Dorsolateral prefrontal cortex (tissue), 122 donors: ENCODE measurements at places on chromosomes 3 and 15.

DNA sequence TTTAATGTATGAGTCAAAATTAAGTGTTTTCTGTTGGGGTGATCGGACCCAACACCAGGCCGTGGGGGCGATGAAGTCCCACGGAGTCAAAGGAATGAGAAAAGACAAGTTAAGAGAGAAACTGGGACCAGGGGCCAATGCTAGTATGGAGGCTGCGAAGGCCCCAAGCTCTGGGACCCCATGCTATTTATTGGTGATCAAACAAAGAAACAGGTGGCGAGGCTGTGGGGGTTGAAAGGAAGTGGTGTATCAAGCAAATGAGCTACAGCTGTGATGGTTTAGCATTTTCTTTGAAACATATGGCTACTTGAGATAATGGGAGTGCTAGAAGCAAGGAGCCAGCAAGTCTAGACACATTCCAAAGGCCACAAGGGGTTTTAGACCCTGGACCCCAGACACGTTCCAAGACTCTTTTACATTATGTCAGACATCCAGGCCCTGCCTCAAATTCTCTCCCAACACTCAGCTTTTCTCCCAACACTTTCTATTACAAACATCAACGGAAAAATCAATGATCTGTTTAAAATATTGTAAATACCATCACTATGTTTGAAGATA is 56.0 kb upstream of the SNRPN start:
- DNase-seq = no peak

DNA sequence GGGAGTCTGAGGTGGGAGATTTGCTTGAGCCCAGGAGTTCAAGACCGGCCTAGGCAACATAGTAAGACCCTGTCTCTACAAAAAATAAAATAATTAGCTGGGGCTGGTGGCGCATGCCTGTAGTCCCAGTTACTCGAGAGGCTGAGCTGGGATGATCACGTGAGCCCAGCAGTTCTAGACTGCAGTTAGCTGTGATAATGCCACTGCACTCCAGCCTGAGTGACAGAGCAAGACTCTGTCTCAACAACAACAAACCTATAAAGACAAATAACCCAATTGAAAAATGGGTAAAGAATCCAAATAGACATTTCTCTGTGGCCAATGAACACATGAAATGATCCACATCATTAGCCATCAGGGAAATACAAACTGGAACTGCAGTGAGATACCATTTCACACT is 1.1 kb upstream of the RPL32 start:
- no peak for DNase-seq

- DNase-seq = no peak
Measured at GRCh38 chr3:128703561-128703960, 22.4 kb upstream of the RAB7A start.

GRCh38 chr3:108565506-108565905 is 23.7 kb downstream of the CIP2A start:
- DNase-seq = no peak

GRCh38 chr3:150733373-150733935 is 29.5 kb downstream of the SIAH2 start:
- DNase-seq = no peak

- no peak for DNase-seq
Measured at GRCh38 chr3:42905740-42906069, 237 bp upstream of the ZNF662 start.

GRCh38 chr3:180804916-180805315 is 107.6 kb upstream of the FXR1 start:
- no peak for DNase-seq

DNA sequence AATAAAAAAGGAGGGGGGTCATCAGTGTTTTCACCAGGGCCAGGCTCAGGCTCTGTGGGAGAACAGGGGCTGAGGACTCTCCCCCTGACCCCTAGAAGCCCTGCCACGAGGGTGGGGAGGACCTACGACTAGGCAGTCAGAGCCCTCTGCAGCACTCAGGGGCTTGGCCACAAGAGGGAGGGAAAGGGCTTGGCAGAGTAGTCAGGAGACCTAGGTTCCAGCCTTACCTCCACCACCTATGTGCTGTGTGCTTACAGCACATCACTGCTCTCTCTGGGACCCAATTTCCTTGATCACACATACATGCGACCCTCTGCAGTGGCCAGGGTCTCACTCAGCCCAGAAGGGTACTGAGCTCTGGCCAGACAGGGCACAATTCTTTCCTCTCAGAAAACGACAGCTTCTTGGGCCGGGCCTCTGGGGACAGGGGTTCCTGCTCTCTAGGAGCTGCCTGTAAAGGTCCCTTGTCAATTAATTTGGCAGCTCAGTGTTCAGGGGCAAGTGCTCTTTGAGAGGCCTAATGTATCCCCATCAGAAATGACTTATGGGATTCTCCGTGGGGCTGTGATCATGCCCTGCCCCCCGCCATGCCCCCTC is 16.4 kb upstream of the SKIC8 start:
- DNase-seq = peak; percentile 5

- DNase-seq = no peak
Measured at GRCh38 chr3:45145681-45146614, at the start of gene CDCP1. CDCP1 (minus strand) TSS chr3:45146378; CDS start chr3:45146287, 91 bp downstream.

- DNase-seq = no peak
Measured at GRCh38 chr15:66751579-66751978, 49.5 kb downstream of the SMAD6 start.
